Airway epithelial cell (primary cell): ENCODE measurements at places on chromosomes 6 and 20. TPM values are rescaled to one million over a fixed set of nuclear protein-coding genes. Genes with fewer than 3 reads are reported as not detected.

Gene MAS1
- total RNA-seq: not detected in 2 replicates

Gene AP5S1
- total RNA-seq: 12.0 and 14.5 TPM in 2 replicates

Gene ANGPT4
- not detected in 2 replicates for total RNA-seq

Gene ATXN1
- total RNA-seq: 7.4 and 9.8 TPM in 2 replicates

Gene PRPH2
- 0.14 TPM in 2 replicates for total RNA-seq

Gene FBXO9
- total RNA-seq: 34.2 and 36.7 TPM in 2 replicates

Gene AVP
- total RNA-seq: not detected in 2 replicates

Gene C6orf118
- total RNA-seq: not detected in 2 replicates

Gene FARS2
- 8.5 and 13.5 TPM in 2 replicates for total RNA-seq

Gene PMEPA1
- total RNA-seq: 28.1 and 52.5 TPM in 2 replicates

Gene SH3BGRL2
- total RNA-seq: 9.5 and 11.1 TPM in 2 replicates
